Activated CD4-positive, alpha-beta memory T cell treated with anti-CD3 and anti-CD28 coated beads for 36 hours (primary cell): ENCODE measurements at places on chromosomes 12 and 14.
A peak's percentile ranks its signal among the peaks of the same experiment; 100 is the strongest.

GRCh38 chr14:99192830-99193229 lies 79.2 kb downstream of the BCL11B start:
- peak; percentile 55 for DNase-seq

GRCh38 chr12:19121449-19122018 lies 8.0 kb upstream of the PLEKHA5 start:
- no peak for DNase-seq

GRCh38 chr12:62799766-62800406 lies 135.1 kb downstream of the PPM1H start:
- DNase-seq, result no peak

GRCh38 chr12:64740646-64741045 lies 18.6 kb downstream of the GNS start:
- DNase-seq, result no peak

GRCh38 chr14:105091054-105091516 lies 25.9 kb upstream of the GPR132 start:
- DNase-seq, result no peak

DNA sequence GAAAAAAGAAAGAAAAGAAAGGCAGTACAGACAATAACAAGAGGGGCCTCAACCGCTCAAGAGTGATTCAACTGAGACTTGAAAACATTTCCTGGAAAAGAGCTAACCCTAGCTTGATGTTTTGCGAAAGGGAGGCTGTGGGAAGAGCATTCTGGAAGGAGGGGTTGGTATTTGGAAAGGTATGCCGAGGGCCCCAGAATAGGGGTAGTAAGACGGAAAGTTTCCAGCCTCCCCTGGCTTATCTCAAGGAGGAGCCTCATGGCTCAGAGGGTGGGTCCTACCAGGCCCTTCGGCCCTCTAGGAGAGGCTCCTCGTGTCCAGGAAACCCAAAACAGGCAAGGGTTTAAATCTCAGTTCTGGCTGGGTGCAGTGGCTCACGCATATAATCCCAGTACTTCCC lies 8.4 kb downstream of the RNU4-2 start:
- no peak for DNase-seq

- no peak for DNase-seq
Measured at GRCh38 chr12:53049571-53050318, at the start of gene TNS2. Gene TNS2, plus strand, starts transcription at chr12:53050065. Its CDS starts 121 bp downstream, at chr12:53050186.

GRCh38 chr14:82091097-82091496 lies 557.4 kb upstream of the SEL1L start:
- no peak for DNase-seq

DNA sequence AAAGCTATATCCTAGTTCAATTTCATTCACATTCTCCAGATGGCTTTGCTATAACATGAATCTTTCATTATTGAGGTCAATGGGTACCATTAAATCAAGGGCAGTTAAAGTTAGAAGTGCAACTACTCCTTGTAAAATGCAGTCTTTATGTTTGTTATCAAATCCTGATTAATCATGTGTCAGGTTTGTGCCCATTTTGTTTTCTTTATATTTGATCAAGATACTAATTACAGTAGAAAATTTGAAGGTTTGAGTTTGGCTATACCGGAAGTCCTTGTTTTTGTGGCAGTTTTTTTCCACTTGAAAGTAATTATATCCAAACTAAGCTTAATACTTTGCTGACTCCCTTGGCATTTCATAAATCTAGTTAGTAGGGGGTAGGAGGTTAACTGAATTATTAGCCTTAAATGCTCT lies 513.0 kb downstream of the DIO2 start:
- DNase-seq, result no peak

GRCh38 chr12:41512497-41512896 lies 324.4 kb downstream of the PDZRN4 start:
- DNase-seq, result no peak

GRCh38 chr14:102570334-102570995 lies 22.0 kb upstream of the RCOR1 start:
- DNase-seq, result no peak

DNA sequence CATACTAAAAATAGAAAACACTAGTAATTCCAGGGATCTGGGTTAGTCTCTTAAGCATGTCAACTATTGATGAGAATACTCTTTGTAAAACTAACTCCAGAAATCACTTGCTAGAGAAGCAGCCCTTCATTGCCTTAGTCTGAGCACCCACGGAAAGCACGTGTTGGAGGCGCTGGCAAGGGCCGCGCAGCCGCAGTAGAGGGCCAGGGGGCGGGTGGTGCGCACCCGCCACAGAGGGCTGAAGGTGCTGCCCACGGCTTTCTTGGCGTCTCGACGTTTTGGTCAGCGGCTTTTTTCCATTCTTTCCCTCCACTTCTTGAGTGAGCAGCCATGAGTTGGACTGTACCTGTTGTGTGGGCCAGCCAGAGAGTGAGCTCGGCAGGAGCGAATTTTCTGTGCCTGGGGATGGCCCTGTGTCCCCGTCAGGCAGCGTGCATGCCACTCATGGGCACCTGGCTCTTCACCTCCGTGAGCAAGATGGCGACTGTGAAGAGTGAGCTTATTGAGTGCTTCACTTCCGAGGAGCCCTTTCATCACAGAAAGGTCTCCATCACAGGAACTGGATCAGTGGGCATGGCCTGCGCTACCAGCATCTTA lies 68.4 kb upstream of the PPM1H start:
- no peak for DNase-seq

- DNase-seq, result no peak
Measured at GRCh38 chr12:33586576-33586975, 147.0 kb upstream of the SYT10 start.

- no peak for DNase-seq
Measured at GRCh38 chr12:20101046-20101445, 267.3 kb upstream of the PDE3A start.

DNA sequence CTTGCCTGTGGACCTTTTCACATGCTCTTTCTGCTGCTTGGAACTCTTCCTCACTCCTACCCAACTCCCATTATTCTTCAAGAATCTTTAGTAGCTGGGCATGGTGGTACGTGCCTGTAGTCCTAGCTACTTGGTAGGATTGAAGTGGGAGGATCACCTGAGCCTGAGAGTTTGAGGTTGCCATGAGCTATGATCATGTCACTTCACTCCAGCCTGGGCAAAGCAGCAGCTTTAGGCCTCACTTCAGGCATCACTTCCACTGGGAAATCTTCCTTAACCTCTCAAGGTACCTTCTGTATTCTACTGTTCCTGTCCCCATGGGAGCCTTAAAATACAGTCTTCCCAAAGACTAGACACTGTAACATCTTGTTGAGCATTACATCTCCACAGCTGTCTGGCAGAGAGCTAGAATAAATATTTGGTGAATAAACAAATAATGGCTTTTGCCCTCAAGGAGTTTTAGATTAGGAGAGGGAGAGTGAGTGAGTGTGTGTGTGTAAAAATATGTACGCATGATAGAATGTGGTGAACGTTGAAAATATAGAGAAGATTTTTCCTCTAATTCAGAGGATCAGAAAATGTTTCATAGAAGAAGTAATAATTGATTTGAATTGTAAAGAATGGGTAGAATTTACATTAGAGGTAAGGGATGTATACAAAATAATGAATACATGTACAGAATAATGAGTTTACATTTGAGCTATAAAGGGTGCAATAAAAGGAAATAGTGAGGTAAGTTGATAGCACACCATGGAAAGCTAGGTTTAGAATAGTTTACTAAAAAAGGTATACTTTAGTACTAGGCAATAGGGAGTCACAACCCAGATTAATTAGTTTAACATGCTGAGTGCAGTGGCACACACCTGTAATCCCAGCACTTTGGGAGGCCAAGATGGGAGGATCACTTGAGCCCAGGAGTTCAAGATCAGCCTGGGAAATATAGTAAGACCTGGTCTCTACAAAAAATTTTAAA lies 29.2 kb upstream of the BMAL2 start:
- no peak for DNase-seq

DNA sequence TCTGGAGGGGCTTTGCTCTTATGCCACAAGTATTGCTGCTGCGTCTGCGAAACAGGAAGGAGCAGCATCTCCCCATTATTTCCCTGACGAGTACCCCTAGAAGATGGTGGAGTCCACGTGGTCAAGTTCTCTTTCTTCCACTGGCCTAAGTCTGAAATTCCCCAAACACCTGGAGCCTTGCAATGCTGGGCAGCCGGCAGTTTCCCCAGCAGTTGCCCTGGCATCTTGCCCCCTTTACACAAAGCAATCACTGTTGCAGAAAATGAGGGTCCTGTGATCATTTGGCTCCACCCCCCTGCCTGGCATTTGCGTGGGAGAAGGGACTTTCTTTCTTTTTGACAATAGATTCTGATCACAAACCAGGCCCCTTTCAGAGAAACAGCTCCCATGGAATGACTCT lies 56.9 kb downstream of the FOS start:
- no peak for DNase-seq

DNA sequence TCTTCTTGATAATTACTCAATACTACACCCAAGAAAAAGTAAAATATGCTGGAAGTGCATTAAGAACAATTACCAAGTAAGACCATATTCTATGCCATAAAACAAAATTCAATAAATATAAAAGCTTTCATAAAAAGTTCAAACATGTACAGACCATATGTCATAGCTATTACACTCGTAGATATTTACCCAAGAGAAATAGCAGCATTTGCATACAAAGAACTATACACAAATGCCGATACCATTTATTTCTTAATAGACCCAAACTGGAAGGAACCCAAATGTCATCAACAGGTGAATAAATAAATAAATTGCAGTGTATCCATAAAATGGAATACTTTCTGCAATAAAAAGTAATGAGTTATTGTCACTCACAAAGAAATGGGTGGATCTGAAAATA lies 78.3 kb upstream of the SLC16A7 start:
- DNase-seq, result no peak

DNA sequence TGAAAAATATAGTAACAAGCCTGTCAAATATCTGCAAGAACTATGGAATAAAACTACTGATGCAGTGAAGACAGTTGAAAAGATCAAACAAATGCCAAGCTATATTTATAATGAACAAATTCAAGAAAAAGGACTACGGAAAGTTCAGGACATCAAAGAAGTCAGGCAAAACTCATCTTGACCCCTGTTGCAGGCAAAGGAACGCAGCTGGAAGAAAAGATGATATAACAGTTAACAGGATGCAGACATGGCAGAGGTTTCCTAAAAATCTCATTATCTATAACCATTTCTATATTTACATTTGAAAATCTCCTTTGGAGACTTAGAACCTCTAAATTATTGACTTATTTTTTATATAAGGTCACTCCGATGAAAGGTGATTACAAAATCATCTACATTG lies 34.1 kb downstream of the MDM2 start:
- no peak for DNase-seq

DNA sequence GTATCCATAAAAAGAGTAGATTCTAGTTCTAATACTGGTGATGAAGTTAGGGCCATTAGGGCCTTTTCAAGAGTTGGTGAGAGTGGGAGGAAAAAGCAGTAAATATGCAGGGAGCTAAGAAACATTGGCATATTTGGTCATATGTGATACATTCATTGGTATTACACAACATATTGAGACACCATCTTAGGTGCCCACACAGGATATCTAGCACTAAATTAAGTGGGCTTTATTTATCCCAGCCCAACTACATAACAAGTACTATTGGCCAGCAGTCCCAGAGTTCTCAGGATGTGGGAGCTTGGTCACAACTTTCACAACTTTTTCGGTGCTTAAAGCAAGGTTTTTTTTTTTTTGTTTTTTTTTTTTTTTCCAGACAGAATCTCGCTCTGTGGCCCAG lies 2.0 kb upstream of the ING4 start:
- DNase-seq, result no peak

DNA sequence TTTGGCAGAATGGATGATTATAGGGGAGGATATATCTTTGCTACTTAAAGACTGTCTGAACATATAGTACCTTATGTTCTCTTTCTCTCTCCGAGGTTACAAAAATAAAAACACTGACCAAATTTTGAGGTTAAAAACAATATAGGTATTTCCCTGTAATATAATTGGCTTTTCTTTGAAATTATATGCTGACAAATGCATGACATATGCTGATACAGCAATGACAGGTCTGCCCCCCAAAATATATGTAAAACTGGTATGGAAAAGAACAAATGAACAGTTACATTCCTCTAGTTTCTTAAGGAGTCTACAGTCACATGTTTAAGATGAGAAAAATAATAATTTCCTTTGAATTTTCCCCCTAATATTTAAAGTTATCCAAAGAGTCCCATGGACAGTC lies 405.7 kb downstream of the SOX5 start:
- DNase-seq, result no peak

- peak; percentile 75 for DNase-seq
Measured at GRCh38 chr14:64507376-64508156, 3.0 kb downstream of the ZBTB1 start.

GRCh38 chr14:35565871-35566464 lies 32.0 kb downstream of the INSM2 start:
- no peak for DNase-seq

DNA sequence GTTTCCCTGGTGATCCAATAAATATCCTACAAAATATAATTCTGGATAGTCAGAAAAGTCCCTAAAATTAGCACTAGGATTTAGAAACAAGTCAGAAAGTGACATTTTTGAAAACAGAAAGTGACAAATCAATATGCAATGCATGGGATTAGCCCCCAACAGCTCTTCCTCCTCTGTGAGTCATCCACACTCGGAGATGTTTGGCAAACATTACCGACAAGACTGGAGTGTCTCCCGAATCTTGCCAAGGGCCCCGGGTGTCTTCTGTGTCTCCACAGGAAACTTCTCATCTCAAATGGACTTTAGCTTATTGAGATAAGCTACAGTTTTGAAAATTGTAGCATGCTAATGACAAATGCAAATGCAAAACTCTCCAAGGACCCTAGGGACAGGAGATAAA lies 398.9 kb upstream of the CCDC196 start:
- no peak for DNase-seq

DNA sequence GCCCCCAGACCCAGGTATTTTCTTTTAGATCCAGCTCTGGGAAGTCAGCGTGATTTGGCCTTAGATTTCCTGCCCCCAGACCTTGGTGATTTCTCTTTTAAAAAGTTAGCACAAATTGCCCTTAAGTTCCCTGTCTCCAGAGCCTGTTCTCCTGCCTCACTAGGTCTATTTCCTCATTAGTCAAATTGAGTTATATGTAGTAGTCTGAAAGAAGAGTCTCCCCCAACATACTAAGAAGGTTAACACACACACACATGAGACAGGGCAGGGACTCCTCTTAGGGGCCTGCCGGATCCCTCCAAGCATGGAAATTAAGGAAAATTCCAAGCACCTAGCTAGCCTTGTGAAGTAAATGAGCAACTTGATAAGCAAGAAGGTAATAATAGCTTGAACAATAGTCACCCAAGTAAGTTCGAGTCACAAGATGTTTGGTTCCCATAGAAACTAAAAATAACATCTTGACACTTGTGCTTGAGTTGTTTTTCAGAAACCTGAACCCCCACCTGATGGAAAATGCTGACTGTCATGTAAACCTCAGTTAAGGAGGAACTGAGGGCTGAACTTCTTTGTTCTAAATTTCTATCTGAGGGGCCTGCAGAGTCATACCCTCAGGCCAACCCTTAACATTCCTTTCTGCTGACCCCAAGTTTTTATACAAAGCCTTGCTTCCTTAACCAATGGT lies 51.6 kb downstream of the CAND1 start:
- DNase-seq, result no peak

DNA sequence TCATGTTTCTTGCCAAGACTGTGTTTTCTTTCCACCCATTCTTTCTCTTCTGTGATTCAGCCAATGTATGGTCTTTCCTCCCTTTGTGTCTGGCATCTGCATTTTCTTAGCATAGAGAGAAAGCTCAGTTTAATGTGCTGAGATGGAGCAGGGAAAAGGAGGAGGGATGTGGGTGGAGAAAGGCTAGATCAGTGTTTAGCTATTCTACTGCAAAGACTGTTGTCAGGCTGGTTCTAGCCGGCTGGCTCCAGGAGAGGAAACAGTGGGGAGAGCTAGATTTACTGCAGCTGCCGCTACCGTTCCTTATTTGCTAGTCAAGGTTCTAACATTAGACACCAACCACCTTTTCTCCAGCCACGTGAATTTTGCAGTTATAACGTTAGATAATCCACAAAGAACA lies 5.2 kb upstream of the RIMKLB start:
- no peak for DNase-seq
